CD4-positive, alpha-beta T cell treated with Interleukin-4 for 4 hours (primary cell): ENCODE measurements at places on chromosomes 3 and 15.
A peak's percentile ranks its signal among the peaks of the same experiment; 100 is the strongest.

DNA sequence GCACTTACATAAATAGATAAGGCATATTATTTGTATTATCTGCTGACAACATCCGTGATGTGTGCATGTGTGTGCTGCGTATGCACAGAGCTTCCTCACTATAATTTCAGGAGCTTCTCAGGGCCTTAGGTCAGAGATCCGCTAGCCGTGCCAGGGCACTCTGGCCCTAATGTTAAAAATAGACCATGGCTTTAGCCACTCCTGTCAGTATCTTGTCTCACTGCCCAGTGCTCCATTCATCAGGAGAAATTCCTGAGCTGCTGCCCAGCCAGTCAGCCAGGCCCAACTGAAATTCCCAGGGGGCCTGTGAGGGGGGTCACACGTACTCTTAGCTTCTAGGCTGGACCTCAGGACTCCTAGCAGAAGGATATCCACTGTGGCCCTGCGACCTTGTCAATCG is 70.0 kb upstream of the ABHD2 start:
- DNase-seq: no peak

DNA sequence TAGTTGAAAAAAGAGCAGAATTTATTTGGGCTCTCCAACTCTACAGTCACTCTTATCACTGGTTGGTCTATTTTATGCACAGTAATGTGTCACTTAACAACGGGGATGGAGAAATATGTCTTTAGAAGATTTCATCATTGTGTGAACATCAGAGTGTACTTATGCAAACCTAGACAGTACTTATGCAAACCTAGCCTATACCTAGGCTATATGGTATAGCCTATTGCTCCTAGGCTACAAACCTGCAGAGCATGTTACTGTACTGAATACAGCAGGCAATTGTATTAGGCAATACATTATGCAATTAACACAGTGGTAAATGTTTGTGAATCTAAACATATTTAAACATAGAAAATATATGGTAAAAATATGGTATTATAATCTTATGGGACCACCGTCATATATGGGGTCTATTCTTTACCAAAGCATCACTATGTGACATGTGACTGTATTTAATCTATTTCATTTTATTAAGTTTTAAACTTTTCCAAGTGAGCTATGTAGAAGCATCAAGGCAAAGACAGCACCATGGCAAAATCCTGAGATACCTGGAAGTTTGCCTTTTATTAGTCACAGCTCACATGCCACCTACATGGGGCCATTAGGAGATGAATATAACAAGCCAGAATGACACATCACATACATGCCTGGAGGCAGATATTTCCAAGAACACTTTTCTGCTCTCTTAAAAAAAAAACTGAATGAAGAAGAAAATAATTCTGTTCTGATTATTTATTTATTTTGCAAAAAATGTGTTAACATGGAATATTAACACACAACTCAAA is 537.4 kb downstream of the TUSC7 start:
- DNase-seq: no peak

GRCh38 chr3:133376810-133377209 is 23.0 kb upstream of the BFSP2 start:
- DNase-seq: no peak

DNA sequence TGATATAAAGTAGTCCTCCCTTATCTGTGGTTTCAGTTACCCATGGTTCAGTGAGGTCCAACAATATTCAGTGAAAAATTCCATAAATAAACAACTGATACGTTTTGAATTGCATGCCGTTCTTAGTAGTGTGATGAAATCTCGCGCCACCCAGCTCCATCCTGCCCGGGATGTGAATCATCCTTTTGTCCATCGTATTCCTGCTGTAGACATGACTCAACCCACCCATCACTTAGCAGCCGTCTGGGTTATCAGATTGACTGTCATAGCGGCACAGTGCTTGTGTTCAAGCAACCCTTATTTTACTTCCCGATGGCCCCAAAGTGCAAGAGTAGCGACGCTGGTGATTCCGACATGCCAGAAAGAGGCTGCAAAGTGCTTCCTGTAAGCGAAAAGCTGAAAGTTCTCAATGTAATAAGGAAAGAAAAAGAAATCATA is 48.0 kb upstream of the MEX3B start:
- DNase-seq: no peak

- DNase-seq: no peak
These were observed 33.6 kb downstream of the CD200 start for GRCh38 chr3:112366522-112366921.

- DNase-seq: peak; percentile 8
These were observed 156.1 kb upstream of the ANKRD28 start for GRCh38 chr3:15953841-15954240.
